ENCODE measurements at places on chromosomes 16 and 17.

GRCh38 chr16:22888791-22889190, 74.8 kb downstream of the HS3ST2 start:
- DNase-seq = no peak

DNA sequence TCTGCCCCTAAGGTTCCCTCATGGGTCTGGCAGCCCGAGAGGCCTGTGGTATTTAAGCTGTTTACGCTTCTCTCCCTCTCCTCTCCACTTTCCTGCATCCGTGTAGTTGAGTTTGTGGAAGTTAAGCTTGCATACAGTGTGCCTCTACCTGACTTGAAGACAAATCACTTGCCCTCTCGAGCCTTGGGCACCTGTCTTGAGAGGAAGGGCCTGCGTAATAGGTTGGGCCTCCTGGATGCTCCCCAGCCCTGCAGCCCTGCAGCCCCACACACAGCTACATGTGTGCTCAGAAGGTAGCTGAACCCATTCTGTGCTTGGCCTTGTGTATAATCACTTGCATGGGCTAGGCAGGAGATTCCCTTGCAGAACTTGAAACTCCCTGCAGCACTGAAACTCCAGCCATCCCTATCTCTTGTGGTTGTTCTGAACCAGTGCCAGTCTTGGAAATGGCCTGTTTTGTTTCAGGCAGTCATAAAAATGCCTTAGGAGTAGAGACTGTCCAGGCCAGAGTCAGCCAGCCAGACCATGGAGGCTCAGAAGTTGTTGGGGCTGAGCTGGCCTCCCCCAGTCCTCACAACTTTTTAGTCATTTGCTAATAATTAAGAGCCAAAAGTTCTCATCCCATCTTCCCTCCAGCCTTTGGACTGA, 134.6 kb downstream of the CLEC16A start:
- peak; percentile 93 for DNase-seq

- no peak for DNase-seq
Measured at GRCh38 chr17:68780596-68780995, 174.6 kb downstream of the ABCA8 start.

- no peak for DNase-seq
Measured at GRCh38 chr16:24998201-24998600, 17.0 kb downstream of the ARHGAP17 start.

DNA sequence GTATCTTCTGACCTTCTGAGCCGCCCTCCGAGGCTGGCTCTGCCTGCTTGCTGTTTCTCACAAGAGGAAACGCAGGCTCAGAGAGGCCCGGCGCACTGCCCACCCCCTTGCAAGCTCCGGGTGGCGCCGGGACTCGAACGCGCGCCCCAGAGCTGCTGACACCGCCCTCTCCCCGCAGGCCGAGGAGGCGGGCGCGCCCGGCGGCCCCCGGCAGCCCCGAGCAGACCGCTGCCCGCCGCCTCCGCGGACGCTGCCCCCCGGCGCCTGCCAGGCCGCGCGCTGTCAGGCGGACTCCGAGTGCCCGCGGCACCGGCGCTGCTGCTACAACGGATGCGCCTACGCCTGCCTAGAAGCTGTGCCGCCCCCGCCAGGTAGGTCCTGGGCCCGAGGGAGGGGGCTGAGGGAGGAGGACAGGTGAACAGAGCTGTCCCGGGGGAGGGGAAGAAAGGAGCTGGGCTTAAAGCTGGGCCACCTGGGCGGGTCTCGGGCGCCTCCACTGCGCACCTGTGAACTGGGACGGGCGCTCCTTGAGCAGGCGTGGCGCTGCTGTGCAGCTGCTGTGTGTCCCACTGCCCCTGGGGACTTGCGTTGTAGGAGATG, 18.2 kb downstream of the WFDC1 start:
- DNase-seq = peak; percentile 86

DNA sequence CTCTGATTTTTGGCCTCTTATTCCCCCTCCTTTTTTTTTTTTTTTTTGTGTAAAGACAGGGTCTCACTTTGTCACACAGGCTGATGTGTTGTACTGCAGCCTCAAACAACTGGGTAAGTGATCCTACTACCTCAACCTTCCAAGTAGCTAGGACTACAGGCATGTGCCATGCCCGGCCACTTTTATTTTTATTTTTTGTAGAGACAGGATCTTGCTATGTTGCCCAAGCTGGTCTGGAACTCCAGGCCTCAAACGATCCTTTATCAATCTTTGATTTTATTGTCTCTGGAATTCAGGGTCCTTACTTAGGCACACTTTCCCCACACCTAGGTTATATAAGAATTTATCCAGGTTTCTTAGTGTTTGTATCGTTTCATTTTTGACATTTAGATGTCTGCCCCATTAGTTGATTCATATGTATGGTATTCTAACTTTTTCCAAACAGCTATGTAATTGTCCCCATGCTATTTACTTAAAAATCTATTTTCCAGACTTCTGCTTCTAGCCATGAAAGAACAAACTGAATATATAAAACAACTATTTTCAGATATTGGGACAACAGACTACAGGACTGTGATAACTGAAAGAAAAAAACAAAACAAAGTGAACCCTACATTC, 13.9 kb downstream of the CMC2 start:
- no peak for DNase-seq

All from islet precursor cell (in vitro differentiated cells).